ENCODE measurements at places on chromosomes 4 and X. TPM values are rescaled to one million over a fixed set of nuclear protein-coding genes. Genes with fewer than 3 reads are reported as not detected.

AKAP14 gene
- total RNA-seq, result not detected

ADGRA3 gene
- total RNA-seq, result 19.1 TPM

FAM133A gene
- total RNA-seq, result not detected

PRDM5 gene
- total RNA-seq, result 13.2 TPM

FMR1NB gene
- not detected for total RNA-seq
